NCI-H2081 treated with DMSO at 0.1 percent for 48 hours (cell line): ENCODE measurements at places on chromosomes 1 and 21.
A peak's percentile ranks its signal among the peaks of the same experiment; 100 is the strongest.

DNA sequence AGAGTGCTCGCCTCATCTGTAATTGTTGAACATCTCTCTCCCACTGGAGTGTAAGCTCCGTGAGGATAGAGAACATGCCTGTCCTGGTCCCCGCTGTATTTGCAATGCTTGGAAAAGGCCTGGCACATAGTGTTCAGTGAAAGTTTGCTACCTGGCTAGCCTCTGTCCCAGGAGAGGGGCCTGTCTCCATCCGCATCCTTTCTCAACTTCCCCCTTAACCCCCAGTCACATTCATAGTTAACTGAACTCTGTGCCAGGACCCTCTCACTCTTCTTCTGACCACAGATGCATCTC, 15.2 kb downstream of the SPOCD1 start:
- DNase-seq, result no peak

DNA sequence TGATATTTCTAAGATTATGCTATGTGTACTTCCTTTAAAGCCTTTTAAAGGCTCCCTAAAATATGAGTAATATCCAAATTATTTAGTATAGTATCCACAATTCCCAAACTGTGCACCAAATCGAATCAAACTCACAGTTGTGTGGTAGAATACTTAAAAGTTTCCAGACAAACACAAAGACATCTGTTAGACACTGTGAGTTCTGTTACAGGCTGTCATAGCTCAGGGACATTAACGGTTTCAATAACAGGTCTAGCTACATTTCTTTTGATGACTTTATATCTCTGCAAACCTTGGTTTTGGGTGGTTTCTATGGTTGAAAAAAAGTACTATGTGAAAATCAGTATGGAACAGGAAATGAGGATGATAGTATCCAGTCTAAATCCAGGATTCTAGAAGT, 36.9 kb upstream of the NEK7 start:
- no peak for DNase-seq

DNA sequence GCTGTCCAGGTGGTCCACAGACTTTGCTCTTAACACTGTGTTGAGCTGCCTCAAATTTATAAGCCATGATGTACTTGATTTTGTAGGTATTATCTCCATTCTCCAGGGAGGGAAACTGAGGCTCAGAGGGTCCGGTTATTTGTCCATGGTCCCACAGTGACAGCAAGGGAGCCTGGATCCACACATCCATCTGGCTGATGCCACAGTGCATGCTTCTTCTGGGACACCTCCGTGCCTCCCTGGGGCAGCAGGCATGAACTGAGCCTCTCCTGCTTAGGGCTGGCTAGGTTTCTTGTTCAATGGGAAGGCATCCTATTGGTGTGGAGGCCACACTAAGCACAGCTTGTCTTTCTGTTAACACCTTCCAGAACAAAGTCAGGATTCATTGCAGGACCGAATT, 317.3 kb downstream of the AJAP1 start:
- DNase-seq, result no peak

DNA sequence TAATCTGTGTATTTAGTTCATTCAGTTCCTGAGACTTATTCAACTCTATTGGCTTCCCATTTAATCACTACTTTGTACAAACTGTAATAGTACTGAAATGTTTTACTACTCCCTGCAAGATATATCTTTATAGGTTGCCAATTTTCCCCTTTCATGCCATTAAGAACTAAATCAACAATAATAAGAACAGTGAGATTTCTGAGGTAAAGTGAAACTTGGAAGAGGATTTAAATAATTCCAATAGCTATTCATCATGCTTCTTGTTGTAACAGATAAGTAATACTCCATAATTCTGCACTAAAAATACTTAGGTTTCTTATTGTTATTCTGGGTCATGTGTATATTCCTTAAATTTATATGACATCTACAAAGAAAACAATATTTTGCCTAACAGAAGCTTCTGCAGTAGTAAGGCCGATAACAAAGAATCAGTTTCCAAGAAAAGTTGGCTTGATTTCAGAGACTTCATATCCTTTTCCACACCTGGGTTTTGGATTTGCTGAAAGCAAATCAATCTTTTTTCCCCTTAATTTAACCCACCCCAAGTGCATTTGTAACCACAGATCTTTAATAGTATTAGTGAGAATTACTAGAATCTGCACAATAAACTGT, 258.3 kb downstream of the FAF1 start:
- peak; percentile 45 for DNase-seq

DNA sequence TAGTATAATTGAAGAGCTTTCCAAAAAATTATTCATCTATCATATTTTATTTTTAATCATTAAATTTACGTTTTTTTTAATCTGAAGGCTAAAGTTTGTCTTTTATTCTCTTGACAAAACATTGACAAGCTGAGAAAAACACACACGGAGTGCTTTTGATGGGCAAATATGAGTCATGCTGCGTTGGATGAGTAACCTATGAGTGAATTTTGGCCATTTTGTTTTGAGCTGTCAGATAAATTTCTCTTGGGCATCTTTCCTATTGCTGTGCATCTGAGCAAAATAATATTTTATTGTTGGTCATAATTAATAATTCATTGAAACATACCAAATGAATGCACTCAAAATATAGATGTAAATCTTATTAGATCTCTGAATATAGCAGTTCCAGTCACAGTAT, 1144.1 kb upstream of the ADGRL2 start:
- no peak for DNase-seq
